ENCODE measurements at places on chromosomes 12 and 14. TPM values are rescaled to one million over a fixed set of nuclear protein-coding genes. Genes with fewer than 3 reads are reported as not detected.

TAS2R50 gene
- polyA plus RNA-seq, result not detected

DNA sequence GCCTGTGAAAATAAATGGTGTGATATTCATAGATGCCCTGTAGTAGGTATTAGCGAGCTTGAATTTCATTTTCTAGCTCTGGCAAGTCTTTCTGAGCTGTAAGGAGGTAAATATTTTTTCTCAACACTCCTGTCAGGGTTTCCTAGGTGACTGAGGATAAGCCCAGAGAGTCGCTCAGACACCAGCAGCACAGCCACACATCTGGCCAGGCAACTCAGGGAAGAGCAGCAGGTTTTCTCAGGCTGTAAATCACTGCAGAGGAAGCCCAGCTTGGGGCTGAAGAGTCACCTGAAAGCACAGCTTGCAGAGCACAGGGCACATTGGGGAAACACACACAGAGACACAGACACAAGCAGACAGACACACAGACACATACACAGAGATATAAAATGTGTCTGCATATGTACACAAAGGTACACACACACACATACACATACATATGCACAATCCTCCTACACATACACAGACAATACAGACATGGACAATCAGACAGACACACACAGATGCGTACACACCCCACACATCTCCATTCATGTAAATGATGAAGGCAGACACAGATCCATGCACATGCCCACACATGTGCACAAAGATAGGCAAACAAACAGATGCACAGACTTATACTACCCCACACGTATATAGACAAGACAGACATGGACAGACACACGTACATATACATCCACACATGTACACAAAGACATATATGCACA is 232.0 kb upstream of the TMTC1 start:
- no peak for DNase-seq

SLC38A4 gene
- polyA plus RNA-seq, result 29.6 TPM

CELA1 gene
- polyA plus RNA-seq, result not detected

Measured in right renal cortex interstitium (tissue), 3 donors.